HuH-7 (cell line): ENCODE measurements at places on chromosomes 3 and 15.

DNA sequence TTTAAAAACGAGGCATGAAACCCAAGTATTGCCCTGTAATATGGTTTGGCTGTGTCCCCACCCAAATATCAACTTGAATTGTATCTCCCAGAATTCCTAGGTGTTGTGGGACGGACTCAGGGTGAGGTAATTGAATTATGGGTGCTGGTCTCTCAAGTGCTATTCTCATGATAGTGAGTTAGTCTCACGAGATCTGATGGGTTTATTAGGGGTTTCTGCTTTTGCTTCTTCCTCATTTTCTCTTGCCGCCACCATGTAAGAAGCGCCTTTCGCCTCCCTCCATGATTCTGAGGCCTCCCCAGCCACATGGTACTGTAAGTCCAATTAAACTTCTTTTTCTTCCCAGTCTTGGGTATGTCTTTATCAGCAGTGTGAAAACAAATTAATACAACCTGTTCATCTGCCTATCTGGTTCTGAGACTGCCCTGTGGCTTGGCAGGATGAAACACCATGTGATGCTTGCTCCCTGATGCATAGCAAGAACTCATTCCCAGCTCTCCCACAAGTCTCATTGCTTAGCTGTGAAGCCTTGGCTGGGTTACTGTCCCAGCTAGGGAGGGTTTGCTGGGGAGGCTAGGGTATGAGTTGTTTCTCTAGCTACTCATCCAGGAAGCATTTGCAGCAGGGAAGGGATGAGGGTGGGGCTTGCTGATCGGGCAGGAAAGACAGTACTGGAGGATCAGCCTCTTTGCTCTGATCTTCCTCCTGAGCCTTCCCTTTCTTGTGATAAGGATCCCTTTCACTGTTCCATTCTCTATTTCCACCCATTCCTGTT, 3.7 kb upstream of the SQOR start:
- DNase-seq, result no peak

DNA sequence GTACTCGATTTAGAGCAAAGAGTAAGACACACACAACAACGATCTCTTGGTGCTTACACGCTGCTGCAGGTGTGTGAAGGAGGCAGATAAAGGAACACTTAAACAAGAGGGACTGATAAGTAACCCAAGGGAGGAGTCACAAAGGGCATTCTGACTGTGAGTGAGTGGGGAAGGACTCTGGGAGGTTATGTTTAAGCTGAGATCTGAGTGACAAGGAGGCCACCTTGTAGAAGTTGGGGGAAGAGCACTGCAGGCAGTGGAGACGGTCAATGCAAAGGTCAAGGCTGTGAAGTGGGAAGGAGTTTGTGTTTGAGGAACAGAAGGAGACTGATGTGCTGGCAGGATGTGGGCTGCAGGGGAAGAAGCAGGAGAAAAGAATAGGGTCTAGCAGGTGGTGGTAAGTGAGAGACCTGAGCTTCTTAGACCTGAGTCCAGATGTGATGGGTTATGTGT, 63.1 kb downstream of the LPP start:
- no peak for DNase-seq

- DNase-seq, result no peak
Measured at GRCh38 chr3:24437326-24437725, 57.3 kb downstream of the THRB start.

- no peak for DNase-seq
Measured at GRCh38 chr15:99466701-99467337, 99.0 kb upstream of the MEF2A start.

DNA sequence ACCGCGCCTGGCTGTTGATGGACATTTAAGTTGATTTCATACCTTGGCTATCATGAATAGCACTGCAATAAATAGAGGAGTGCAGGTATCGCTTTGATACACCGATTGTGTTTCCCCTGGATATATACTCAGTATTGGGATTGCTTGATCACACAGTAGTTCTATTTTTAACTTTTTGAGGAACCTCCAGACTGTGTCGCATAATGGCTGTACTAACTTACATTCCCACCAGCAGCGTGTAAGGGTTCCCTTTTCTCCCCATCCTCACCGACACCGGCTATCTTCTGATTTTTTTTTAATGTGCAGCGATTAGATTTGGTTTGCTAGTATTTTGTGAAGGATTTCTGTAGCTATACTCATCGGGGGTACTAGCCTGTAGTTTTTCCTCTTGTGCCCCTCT, 16.0 kb downstream of the RUBCN start:
- DNase-seq, result no peak

- no peak for DNase-seq
Measured at GRCh38 chr3:157103860-157104259, 56.1 kb downstream of the CCNL1 start.

DNA sequence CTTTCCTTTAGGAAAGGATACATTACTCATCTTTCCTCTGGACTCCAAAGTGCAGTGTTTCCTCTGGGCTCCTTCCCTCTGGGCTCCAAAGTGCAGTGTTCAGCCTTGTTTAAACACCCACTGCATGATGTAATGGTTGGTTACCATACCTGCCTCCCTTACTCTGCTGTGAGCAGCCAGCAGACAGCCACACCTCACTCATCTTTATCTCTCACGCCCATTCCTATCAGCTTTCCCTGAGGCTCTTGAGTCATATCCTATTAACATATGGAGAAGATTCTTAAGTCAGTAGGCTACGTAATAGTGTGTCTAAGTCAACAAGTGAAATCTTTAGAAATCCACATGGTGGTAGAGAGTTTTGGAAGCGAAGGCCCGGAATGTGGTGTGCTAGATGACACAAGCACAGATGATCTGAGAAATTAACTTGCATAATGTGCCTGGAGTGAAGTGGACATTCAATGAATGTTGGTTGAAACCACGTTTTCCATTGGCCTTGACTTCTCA, 97.2 kb upstream of the CTNNB1 start:
- DNase-seq, result peak; percentile 64

GRCh38 chr15:79529157-79529785, 97.1 kb downstream of the MINAR1 start:
- no peak for DNase-seq

DNA sequence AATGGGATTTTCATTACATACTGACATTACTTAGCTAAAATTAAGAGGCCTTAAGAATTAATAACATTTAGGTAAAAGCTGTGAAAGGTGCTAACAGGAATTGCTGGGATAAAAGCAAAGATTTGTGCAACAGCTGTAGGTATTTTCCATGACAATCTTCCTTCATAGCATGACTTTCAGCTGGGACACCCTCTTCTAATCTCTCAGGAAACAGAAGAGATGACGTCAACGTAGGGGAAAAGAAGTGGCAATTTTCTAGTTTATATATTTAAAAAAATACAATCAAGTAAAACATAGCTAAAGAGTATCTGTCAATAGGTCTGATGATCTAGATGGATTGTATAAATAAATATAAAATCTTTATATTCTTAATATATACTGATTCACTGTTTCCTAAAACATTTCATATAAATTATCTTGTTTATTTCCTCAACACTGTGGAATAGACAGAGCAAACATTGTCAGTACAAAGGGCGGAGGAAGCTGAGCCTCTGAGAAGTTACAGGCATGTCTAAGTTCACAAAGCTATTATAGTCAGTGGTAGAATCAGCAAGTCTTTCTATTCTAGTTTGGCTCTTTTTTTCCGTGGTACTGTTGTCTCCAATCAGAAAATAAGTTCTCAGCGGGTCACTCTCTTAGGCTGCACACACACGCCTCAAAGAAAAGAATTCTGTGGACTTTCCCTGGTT, 217.0 kb downstream of the P3H2 start:
- peak; percentile 8 for DNase-seq

DNA sequence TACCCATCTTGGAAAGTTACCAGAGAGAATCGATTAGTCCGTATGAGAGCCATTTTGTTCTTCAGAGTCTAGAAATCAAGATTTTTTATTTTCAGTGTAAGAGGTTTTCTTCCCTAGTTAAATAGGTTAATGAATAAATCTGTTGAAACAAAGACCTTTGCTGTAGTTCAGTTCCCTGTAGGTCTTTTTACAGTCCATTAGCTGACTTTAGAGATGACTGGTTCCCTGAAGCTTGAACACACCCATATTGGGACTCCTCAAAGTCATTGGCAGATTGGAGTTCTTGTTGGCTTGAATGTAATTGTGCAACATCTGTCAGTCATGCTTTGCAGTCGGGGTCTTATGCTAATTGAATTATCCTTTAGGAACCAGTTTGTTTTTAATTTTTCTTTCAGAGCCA, 45.3 kb downstream of the SEMA6D start:
- no peak for DNase-seq

DNA sequence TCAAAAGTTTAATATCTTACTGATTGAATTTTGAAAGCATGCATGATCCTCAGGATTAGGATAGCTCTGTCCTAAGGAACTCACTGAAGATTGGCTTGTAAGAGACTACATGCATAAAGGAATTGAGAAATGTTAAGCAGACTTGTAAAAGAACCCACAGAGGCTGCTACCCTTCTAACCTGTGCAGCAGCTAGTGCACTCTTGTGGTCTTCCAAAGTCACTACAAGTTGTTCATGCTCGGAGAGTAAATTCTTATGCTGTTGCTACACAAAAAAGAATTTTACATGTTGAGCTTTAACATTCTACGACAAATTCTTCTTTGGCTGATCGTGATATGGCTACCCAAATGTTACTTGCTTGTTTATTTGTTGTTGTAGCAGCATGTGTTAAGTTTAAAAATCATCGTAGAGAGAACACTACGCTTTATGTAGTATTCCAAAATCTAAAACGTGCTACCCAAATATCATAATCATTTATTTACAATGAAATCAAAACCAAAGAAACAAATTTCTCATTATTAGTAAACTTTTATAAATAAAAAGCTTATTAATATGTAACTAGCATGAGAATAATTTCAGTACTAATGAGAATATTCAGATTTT, 55.0 kb downstream of the GOLIM4 start:
- DNase-seq, result peak; percentile 33

- DNase-seq, result no peak
Measured at GRCh38 chr15:99590913-99591646, 25.3 kb downstream of the MEF2A start.

- no peak for DNase-seq
Measured at GRCh38 chr3:29635888-29636287, 355.0 kb downstream of the RBMS3 start.

GRCh38 chr3:113057117-113057516, 66.3 kb downstream of the GTPBP8 start:
- no peak for DNase-seq

GRCh38 chr15:62854420-62855084, 188.0 kb upstream of the TPM1 start:
- DNase-seq, result no peak

- no peak for DNase-seq
Measured at GRCh38 chr3:40226636-40227035, 82.9 kb upstream of the EIF1B start.

- no peak for DNase-seq
Measured at GRCh38 chr15:86877171-86877631, 797.5 kb downstream of the AGBL1 start.

DNA sequence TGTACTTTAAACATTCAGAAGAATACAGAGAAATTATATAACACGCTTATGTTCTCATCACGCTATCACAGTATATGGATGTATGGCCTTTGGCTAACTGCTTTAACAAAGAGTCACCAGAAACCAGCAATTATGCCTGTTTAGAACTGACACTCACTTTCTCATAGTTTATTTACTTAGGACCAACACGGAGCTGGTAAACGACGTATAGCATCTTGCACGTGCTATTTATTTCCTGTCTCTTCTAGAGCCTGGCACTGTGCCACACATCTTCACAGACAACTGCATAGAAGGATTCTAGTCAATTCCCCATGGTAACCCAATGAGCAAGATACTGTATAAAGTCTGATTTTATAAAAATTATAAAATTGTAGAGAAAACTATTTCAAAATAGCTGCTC, 43.6 kb downstream of the TBC1D2B start:
- no peak for DNase-seq

DNA sequence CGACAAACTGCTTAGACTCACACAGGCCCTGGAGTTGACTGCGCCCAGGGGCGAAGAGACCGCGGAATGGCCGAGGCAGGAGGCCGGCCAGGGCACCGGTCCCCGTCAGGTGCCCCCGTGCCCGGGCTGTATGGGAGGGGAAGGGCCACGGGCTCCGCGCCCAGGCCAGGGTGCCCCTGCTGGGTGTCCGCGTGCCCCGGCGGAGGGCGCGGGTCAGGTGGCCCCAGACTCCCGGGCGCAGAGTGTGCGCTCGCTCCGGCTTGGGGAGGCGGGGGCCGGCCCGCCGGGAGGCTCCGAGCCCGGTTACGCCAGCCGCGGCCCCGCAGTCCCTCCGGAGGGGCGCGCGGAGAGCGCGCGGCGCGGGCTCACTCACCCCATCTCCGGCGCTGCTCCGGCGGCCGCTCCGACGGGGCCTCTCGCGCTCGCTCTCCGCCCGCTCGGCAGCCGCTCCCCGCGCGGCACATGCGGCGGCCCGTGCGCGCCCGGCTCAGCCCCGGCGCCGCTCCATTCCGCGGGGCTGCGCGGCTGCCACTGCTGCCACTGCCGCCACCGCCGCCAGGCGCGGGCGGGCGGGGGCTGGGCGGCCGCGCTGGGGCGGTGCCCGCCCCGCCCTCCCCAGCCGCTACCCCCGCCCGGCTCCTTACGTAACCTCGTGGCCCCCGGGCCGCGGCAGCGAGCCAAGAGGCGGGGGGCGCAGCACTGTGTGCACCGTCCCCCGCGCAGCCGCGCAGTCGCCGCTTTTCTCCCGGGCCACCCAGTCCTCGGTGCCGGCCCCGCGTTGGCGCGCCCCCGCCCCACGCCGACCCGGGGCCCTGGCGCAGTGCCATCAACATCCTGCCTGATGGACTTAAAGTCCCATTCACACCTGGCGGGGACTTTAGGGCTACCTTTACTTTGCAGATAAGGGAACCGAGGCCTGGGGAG, at the start of gene HOMER2:
Gene HOMER2 (minus strand): TSS at position 563 of the 924 bp plus-strand sequence. CDS start 185 bp downstream, at position 378.
- peak; percentile 32 for DNase-seq
